ENCODE measurements at places on chromosomes 6 and 20.

DNA sequence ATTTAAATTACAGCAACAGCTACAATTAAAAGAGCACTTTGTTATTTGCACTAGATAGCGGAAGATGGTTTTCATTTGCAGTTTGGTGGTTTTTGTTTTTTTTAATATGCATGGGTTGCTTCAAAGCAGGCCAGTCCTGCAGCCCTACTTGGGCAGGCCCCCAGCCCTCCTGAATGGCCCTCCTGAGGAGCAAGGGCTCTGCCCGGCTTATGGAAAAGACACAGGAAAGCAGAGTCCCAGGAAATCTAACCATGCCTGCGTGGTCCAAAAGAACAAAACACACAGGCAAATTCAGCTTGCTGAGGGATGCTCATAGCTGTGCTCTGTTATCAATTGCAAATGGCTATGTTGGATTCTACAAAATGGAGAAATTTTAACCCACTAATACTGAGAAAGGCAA lies 371.1 kb upstream of the ARID1B start:
- DNase-seq = no peak

DNA sequence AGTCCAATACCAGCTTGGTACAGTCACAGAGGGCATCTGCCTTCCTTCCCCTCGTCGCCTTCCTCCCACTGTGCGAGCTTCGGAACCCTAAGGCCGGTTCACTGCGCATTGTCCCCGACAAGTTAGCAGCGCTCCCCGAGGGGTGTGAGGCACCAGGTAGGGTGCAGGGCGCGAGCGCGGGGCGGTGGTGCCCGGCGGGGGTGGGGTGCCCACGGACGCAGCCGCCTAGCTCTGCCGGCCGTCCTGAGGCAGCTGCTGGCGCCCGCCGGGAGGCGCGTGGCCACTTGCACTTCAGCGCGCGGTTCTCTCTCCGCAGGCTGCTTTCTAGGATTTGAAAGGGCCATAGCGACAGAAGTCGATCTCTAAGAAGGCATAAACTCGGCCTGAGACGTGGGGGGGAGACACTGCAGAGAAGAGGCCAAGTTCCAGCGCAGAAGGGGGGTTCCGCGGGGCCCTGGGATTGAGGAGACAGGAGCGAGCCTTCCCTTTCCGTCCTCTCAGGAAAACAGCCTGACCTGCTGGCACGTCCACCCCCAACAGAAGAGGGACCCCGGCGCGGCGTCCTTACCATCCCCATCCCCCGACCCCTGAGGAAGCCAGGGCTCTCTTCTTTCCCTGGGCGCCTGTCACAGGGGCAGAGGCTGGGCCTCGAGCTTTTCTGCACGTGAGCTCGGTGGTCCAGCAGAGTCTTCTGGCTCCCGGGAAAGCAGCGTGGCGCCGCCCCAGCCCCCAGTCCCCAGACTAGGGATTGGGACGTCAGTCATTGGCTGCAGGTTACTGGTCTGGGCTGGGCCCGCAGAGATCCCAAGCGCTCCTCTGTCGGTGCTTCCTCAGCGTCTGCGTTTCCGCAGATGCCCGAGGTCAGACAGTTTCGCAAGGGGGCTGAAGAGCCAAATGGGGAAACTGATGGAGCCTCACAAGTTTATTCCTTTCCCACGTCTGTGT lies 15.6 kb upstream of the PRDM13 start:
- DNase-seq = no peak

GRCh38 chr6:87287251-87287650 lies 35.1 kb upstream of the SMIM8 start:
- DNase-seq = no peak

DNA sequence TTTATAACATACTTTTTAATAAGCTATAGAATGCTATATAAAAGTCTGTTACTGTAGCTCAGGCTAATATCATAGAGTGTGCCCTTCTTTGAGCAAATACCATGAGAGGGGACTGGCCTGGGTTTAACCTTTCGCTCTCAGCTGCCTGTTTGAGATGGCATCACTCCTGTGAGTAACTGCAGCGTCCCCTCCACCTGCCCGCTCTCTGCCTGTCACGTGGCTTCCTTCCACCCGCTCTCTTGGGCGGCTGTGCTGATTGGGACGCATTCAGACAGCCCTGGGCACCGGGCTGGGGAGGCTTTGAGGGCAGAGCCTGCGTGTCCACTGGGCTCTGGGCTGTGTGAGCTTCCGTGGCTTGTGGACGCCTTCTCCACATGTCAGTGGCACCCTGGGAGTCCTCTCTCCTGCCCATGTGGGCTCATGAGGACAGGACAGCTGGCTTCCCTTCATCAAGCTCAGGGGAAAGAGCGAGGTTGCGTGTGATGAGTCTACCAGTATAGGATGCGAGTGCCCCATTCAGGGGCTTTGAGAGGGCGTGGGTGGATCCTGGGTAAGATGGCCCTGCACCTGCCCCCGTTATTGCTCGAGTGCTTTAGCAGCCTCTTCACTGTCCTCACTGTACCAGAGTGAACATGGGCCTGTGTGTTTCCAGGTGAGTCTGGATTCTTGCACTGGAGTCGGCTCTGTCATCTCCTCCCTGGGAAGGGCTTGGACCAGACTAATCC lies 10.7 kb upstream of the C20orf204 start:
- DNase-seq = no peak

GRCh38 chr6:116476002-116476678 lies 15.0 kb downstream of the CALHM6 start:
- DNase-seq = no peak

- DNase-seq = no peak
Observed at GRCh38 chr6:35955970-35956369, 35.1 kb upstream of the SRPK1 start.

- no peak for DNase-seq
Observed at GRCh38 chr20:13492001-13492481, 146.7 kb downstream of the TASP1 start.

Measured in stimulated activated CD8-positive, alpha-beta memory T cell treated with anti-CD3 and anti-CD28 coated beads, Interleukin-7, amount 100 ng/mL, for 1 hour (primary cell).